ENCODE measurements at places on chromosomes 1 and 21. TPM values are rescaled to one million over a fixed set of nuclear protein-coding genes. Genes with fewer than 3 reads are reported as not detected.
A peak's percentile ranks its signal among the peaks of the same experiment; 100 is the strongest.

Gene NR5A2
- not detected for total RNA-seq

Gene SPRR2D
- total RNA-seq: 13.8 TPM

GRCh38 chr1:206663832-206664652 lies 20.7 kb upstream of the MAPKAPK2 start:
- DNase-seq: peak; percentile 36

GRCh38 chr1:48939042-48939441 lies 162.4 kb upstream of the BEND5 start:
- DNase-seq: no peak

Gene TLR5
- total RNA-seq: 1.5 TPM

Gene GPR89B
- total RNA-seq: 12.7 TPM

DNA sequence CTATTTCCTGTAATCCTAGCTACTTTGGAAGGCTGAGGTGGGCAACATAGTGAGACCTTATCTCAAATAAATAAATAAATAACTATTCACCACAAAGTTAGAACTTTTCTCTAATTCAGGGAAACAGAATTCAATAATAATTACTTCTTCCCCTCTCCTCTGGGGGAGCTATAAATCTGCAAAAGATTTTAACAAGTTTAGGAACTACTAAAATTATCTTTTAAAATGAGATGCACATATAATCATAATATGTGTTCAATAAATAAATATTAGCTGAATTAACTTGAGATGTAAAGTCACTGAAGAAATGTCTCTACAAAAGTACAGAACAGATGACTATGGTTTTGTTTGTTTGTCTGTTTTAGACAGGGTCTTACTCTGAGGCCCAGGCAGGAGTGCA lies 14.1 kb downstream of the WDR47 start:
- DNase-seq: no peak

DNA sequence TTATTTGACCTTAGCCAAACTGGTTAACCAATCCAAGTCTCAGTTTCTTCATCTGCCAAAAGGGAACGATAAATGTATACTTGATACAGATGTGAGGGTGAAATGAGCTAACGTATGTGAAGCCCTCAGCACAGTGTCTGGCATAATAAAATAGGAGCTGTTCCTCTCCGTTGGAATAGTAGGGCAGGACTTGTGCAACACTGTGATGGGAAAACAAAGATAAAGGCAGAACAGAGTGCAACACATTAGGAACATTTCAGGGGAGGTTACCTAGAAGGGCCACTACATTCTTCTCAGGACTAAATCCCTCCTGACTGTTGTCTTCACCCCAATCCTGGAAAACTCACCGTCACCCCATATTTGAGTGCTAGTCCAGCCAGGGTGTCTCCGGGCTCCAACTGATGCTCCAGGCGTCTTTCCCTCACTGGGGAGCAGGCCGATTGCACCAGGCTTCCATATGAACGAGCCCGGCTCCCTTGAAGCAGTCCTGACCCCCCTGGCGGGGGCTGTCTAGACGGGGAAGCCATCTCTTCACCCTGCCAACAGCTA lies 896 bp downstream of the LYSMD1 start:
- DNase-seq: no peak

GRCh38 chr1:159786465-159786864 lies 5.7 kb downstream of the DUSP23 start:
- DNase-seq: no peak

GRCh38 chr21:37771181-37771580 lies 145.1 kb downstream of the KCNJ6 start:
- DNase-seq: no peak

GRCh38 chr1:55382806-55383305 lies 167.7 kb upstream of the USP24 start:
- DNase-seq: no peak

DNA sequence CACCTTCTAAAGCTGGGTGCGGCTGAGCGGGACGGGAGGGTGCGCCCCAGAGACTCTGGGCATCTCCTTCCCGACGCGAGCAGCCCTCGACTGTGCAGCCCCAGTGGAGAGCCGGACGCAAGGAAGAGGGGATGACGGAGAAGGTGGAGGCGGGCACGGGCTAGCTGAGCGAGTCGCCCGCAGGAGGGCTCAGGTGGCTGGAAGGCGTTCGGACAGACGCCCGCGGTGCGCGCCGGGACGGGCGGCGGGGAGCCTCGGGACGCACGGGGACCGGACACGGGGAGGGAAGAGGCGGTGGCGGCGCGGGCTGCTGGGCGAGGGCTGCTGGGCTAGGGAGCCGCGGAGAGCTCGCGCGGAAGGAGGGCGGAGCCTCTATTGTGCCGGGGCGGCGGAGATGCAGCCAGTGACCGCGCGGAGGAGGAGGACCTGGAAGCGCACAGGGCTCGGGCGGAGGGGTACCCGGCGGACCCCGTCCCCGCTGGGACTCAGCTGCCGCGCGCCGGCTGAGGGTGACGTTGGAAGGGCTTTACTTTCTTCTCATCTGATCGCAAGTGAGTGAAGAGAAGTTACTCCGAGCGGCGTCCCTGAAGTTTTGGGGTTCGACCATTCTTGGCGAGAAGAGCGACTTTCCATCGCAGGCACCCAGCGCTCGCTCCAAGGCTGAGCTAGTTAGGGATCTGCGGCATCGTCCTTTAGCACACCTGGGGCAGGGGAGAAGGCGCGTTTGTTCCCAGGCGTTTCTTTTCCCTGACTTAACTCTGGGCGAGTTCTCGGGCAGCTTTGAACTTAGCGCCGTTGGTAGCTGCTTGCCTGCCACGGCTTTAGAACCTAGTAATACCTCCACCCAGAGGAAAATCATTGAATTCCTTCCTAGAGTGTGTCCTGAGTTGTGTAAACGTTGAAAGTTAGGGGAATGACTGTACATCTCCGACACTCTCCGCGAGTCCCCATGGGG lies at the start of gene OLFML2B:
Gene OLFML2B, minus strand, starts transcription at position 323 of the 955 bp plus-strand sequence. CDS start 439 bp downstream, outside the sequence.
- DNase-seq: peak; percentile 78

Gene GATAD2B
- total RNA-seq: 13.7 TPM

DNA sequence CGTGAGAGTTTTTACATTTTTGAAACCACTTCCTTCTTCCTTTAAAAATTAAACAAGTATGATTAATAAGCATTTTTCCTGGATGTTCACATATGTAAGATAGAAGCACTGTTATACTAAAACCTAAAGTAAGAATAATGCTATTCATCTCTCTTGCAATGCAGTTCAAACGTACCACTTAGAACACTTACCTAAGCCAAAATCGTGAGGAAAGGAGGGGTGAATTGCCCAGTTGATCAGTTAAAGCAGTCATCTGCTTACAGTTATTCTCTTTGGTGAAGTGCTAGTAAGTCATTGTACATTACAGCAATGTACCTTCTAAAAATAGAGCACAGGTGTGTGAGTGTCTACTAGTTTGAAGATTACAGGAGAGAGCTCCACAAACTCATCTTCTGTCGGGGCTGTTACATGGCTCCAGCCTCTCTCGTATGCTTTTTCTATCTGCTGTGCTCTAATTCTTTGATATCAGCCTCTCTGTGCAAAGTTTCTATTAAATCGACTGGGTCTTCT lies 3.4 kb downstream of the NCAM2 start:
- DNase-seq: no peak

Gene GRHL3
- 15.3 TPM for total RNA-seq

- DNase-seq: no peak
Measured at GRCh38 chr1:108657356-108658080, 3.4 kb downstream of the HENMT1 start.

Gene ST6GALNAC3
- 0.21 TPM for total RNA-seq

DNA sequence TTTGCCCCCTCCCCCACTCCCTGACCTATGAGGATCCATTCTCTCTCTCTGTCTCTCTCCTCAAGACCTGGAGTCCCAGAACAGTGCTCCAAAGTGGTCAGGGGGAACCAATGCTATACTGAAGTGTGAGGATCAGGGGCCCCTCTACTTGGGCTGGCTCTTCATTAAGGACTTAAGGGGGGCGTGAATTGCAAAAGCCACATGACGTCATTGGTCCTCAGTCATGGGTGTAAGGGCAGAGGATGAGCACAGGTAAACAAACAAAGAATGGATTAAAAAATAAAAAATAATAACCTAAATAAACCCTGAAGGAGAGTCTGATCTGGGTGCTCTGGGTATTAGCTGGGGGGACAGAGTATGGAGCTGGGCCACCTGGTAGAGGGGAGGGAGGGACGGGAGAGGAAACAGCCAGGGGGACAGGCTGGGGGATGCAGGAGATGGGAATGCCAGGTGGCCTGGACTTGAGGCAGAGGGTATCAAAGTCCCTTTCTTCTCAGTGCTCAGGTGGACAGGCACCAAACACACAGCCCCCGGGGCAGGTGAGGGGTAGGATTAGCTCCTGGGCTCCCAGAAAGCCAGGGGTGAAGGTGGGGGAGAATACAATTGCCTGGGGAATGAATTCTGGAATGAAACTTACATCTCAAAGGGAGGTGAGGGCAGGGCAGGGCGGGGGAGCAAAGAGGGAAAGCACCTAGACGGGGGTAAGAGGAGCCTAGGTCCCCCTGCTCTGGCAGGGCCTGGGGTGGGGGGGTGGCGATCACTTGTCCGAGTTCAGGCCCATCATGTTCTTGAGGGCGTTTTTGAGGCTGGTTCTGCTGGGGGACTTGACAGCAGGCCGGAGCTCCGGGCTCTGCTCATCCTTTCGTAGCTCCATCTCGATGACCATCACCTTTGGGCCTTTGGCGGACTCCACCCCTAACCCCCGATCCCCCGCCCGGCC lies 4.6 kb downstream of the MPZ start:
- no peak for DNase-seq

- no peak for DNase-seq
Measured at GRCh38 chr1:8011016-8011415, 15.1 kb downstream of the ERRFI1 start.

- peak; percentile 32 for DNase-seq
Measured at GRCh38 chr1:38243106-38243505, 196.5 kb upstream of the POU3F1 start.

- DNase-seq: peak; percentile 71
Measured at GRCh38 chr1:89907727-89908212, 86.9 kb downstream of the LRRC8D start.

- no peak for DNase-seq
Measured at GRCh38 chr1:211830055-211830327, 572 bp downstream of the LPGAT1 start.

- peak; percentile 56 for DNase-seq
Measured at GRCh38 chr1:168437821-168438220, 106.0 kb downstream of the XCL2 start.

DNA sequence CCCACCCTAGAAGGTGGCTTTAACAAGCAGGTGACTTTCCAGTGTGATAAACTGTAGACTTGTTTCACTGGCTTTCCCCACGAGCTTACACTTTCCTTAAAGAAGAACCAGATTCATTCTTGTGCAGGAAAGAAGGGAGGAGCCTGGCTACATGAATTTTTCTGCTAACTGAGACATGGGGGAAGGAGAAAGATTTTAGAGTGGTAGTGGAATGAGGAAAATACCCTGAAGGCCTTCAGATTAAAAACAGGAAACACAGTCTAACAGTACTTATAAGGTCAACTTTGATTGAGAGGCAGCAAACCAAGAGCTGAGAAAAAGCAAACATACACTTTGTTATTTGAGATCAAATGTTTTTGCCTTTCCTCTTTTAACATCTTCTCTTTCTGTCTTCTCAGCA lies 640.9 kb upstream of the PLXNA2 start:
- DNase-seq: no peak

- DNase-seq: peak; percentile 81
Measured at GRCh38 chr1:51897699-51898031, 19.1 kb upstream of the NRDC start.

DNA sequence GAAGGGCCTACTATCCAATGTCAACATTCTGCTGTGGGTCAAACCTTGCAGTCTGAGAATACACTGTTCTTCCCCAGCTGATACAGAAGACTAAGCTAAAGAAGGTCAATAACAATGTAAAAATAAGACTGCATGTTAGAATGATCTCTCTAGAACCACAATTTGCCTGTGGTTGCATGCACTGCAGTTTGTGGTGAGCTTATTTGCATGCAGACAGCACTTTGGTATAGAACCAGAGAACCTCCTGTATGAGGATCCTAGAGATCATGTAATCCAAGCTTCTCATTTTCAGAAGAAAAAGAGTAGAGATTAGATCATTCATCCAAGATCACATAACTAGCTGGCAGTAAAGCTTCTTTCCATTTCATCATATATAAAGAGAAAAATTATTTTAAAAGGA lies 15.8 kb downstream of the SYNJ1 start:
- no peak for DNase-seq

GRCh38 chr21:19724081-19724480 lies 1274.1 kb upstream of the NCAM2 start:
- no peak for DNase-seq

Gene NGF
- 1.3 TPM for total RNA-seq

DNA sequence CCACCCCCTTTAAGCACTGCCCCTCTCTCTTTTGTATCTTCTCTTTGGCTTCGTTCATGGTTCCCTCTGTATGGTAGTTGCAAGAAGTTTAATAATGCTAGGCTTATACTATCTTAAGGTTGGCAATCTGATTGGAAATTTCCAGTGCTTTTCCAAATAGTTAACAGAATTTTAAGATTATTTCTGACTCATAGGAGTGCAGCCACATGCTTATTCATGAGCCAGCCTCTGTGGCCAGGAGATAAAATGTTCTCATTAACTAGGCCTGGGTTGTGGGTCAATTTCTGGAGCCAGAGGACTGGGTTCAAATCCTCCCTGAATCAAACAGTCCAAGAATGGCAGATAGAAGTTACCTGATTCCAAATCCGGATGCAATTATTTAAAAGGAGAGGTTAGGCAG lies 103.1 kb downstream of the ATP6V1G3 start:
- no peak for DNase-seq

GRCh38 chr1:200042119-200042551 lies 14.6 kb downstream of the NR5A2 start:
- DNase-seq: no peak

DNA sequence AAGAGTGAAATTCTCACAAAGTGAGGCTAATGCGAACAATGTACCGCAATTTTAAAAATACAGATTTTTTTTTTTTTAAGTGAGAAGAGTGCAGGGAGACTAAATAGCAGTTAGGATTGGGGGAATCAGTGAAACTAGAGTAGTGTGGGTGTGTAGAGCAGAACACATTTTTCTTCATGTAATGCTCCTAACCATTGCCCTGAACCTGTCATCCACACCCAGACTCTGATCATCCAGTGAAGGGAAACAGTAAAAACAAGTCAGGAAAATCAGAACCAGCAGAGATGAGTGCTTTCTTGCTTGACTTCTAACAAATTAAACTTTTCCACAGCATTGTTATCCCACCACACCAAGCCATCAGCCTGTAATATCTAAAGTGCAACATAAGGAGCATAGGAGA lies 9.1 kb downstream of the CADM3 start:
- DNase-seq: no peak

GRCh38 chr1:23524716-23525401 lies 6.2 kb downstream of the E2F2 start:
- no peak for DNase-seq

GRCh38 chr21:36255663-36256062 lies 64.3 kb upstream of the MORC3 start:
- DNase-seq: no peak

Gene THEM5
- total RNA-seq: not detected

GRCh38 chr1:204073837-204074273 lies 940 bp downstream of the SOX13 start:
- peak; percentile 41 for DNase-seq

Gene FABP3
- not detected for total RNA-seq

DNA sequence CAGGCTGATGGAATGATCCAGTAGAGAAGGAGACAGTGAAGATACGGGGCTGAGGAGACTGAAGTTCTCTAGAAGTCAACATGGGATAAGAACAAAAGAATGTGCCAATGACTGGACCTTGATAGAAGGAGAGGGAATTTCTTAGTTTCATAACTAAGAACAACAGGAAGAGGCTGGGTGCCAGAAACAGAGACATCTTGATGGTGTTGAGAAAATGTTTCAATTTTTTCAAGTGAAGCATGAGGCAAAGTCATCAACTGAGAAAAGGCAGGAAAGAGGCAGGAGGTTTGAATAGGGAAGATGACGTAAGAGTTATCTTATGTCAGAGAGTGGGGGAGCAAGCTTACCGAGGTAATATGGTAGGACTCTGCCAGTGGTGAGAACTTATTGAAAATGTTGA lies 80.1 kb downstream of the SPAG17 start:
- DNase-seq: no peak

Data from mammary epithelial cell (primary cell).